ENCODE measurements at places on chromosomes 7 and 10.

DNA sequence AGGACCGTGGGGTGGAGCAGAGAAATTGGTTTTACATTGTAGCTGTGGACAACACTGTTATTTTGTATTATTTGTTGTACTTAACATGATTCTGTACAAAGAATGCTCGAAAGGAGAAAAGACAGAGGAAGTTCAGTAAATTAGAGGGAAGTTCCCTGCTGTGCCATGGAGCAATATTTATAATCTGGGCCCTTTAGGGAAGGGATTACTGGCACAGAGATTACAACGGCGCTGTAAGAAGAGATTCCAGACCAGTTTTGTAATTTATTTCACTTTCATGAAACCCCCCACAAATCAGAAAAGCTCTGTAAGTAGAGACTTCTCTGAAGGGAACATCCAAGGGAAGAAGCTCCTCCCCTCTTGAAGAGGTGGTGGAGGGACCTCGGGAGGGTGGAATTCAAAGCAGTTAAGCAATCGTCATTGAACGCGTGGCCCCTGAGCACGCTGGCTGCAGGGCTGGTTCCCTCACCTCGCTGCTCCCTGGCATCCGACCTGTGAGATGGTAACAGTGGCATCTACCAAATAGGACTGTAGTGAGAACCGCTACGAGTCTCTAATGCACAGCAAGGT, 113.5 kb downstream of the KLF6 start:
- no peak for DNase-seq

GRCh38 chr10:22437620-22438588, 92.6 kb downstream of the SPAG6 start:
- no peak for DNase-seq

DNA sequence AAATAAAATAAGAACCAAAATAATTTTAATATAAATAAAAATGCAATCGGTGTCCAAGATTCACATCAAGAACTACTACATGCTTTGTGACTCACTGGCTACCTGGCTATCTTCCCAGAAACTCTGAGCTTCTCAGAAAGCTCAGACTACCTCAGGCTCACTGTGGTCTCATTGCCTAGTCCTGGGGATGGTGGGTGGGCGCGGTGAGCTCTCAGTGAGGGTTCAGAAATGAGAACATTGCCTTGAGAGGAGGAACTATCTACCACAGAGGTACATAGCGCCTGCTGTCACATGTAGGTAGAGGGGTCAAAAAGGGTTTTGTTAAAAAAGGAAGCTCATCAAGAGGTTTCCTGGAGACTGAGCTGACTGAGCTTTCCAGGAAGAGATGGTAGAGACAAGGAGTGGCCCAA, 108.0 kb downstream of the WDFY4 start:
- DNase-seq: no peak

DNA sequence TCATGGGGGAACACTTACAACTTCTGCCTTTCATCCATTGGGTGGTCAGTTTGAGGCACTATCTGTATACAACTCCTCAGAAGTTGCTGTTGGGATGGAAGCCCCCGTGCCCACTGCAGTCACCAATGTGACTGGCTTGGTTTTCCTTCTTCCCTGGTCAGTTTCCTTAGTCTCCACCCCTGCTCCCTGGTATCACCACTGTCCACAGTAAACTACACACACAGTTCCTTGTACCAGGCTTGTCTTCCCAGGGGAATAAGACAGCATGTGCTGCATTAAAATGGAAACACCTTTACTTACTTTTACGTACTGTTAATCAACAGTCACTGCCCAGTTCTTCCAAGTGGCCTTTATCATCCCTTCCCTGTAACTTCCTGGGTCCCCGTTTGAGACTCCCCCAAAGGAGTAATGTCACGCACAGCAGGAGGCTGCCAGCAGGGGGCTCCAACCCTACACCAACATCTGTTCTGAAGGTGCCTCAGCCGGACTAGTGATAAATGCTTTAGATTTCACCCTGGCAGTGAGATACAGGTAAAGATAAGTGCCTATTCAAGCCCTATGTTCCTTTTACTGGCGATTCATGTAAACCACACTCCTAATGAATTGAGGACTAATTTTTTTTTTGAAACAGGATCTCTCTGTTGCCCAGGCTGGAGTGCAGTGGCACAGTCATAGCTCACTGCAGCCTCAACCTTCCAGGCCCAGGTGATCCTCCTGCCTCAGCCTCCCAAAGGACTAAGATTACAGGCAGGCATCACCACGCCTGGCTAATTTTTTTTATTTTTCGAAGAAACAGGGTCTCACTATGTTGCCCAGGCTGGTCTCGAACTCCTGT, 45.3 kb upstream of the PIK3AP1 start:
- peak; percentile 65 for DNase-seq

DNA sequence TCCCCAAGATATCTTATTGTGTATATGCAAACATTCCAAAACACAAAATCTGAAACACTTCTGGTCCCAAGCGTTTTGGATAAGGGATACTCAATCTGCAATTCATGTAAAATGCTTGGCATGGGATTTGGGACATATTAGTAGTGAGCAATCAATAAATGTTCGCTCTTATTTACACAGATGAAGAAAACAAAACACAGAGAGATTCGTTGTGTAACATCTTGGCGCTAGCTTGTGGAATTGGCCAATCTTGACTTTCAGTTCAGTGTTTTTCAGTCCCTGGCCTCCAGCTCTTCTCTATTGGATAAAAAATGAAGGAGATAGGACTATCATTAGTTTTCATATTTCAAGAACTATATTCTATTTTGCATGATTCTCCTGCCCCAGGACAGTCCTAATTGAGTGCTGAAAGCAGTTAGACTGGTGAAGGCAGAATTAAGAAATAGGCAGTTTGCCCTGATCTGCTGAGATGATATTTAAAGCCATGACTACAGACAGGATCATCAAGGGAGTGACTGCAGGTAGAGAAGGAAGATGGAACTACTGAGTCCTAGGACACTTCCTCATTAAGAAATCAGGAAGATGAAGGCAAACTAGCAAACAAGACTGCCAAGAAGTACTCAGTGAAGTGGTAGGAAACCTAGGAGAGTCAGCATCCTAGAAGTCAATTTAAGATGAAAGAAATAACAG, 1.8 kb downstream of the PNLIPRP3 start:
- DNase-seq: no peak

DNA sequence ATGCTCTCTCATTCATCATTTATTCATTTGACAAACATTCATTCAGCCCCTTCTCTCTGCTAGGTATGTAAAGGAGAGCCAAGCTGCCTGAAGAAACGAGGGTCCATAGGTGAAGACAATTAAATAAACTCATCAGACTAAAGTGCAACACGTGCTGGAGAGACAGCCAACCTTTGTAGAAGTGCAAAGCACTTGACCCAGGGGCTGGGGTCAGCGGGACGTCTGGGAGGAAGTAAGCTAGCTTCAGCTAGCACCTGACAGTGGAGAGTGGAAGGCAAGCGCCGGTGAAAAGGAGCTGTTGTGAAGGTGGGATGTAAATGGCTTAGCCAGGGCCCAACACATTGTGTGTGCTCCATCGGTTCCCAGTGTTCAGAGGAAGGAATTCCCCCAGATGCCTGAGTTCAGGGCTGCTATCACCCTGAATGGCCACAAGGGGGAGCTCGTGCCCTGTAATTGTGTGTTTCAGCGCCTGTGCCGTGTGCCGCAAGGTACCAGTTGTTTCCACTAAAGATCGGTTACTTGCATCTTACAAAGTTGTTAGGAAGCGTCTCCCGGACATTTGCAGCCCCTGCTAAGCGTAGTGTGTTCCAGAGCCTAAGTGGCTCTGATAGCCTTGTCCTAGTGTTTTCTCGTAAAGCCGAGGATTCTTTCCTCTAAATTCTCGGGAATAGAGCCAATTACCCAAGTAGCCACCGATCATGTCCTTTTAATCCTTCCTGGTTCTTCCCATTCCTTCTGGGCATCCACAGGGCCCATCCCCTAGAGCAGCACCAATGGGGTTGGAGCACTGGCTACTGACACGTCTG, 30.6 kb downstream of the TLX1 start:
- peak; percentile 56 for DNase-seq

- DNase-seq: no peak
Observed at GRCh38 chr10:97204826-97205679, 19.3 kb upstream of the SLIT1 start.

DNA sequence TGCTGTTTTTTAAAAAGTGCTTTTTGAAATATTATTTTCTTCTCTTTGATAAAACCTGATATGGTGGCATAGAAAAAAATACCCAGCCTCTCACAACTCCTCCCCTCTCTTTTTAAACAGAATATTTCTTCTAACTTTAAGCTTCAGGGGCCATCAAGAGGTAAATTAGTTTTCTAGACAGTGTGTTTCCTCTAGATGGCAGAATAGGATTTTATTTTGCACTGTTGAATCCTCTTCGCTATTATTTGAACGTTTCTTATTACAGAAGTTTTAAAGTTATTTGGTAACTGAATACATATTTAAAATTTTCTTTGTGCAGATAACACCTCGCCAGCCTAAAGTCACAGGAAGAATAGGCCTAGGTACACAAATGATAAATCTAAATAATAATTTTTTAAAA, 30.3 kb downstream of the ARL5B start:
- peak; percentile 19 for DNase-seq

DNA sequence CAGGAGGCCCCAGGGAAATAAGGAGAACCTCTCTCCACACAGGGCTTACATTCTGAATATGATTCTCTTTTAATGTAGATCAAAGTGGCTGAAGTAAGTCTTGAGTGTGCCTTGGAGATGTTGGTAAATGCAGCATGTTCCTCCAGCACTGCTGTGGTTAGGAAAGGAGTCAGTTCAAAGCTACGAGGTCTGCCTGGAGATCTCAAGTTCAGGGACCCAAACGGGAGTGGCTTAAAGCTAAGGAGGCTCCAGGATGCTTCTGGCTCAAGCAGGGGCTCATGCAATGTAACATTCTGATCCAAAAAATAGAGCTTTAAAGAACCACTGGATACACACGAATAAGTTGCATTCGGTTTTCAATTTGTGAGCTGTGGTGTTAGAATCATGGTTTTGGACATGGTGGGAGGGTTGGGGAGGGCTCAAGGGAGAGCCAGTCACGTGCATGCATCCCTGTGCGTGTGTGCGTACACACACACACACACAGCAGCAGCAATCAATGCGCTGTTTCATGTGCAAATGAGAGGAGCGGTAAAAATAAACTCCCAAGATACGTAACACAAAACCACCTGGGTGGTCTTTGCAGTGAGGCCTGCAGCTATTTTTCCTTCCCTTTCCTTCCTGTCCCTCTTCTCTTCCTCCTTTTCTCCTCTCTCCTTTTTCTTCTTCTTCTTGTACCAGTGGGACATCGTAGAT, 70.5 kb downstream of the AOAH start:
- no peak for DNase-seq

DNA sequence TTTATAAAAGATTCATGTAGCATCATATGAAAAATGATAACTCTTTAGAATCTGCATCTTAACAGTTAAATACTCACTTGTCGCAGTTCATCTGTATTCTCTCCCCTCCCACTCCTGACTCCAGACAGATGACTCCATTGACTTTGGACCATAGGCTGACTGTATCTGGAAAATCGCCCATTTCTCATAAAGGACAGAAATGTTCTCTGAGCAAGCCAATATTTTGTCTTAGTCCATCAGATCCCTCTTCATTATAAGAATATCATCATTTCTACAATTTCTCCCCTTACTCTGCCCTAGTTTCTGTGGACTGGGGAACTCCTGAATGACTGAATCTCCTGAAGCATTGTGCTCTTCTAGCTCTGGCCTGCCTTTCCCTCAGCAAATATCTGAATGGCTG, 125.4 kb downstream of the SEMA3D start:
- no peak for DNase-seq

- DNase-seq: no peak
Observed at GRCh38 chr7:45576249-45576929, 2.2 kb downstream of the ADCY1 start.

DNA sequence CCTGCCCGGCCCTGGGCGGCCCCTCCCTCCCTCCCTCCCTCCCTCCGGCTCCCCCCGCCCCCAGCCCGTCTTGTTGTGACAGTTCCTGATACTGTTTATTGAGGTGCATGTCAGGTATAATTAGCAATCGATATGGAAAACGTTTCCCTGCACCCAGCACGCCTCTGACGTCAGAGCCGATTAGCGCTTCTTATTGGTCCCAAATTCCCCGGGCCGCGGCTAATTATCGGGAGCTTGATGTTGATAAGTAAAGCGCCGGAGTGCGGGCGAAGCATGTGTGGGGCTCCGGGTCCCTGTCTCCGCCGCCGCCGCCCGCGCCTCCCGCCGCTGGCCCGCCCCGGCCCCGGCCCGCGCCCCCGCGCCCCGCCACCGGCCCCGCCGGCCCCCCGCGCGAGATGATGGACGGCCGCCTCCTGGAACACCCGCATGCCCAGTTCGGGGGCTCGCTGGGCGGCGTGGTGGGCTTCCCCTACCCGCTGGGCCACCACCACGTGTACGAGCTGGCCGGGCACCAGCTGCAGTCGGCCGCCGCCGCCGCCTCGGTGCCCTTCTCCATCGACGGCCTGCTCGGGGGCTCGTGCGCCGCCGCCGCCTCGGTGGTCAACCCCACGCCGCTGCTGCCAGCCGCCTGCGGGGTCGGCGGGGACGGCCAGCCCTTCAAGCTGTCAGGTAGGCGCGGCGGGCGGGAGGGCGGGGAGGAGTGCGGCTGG, at the start of gene UNCX:
Gene UNCX, plus strand, starts transcription at position 250 of the 710 bp plus-strand sequence. Its CDS starts 146 bp downstream, at position 396.
- DNase-seq: no peak

DNA sequence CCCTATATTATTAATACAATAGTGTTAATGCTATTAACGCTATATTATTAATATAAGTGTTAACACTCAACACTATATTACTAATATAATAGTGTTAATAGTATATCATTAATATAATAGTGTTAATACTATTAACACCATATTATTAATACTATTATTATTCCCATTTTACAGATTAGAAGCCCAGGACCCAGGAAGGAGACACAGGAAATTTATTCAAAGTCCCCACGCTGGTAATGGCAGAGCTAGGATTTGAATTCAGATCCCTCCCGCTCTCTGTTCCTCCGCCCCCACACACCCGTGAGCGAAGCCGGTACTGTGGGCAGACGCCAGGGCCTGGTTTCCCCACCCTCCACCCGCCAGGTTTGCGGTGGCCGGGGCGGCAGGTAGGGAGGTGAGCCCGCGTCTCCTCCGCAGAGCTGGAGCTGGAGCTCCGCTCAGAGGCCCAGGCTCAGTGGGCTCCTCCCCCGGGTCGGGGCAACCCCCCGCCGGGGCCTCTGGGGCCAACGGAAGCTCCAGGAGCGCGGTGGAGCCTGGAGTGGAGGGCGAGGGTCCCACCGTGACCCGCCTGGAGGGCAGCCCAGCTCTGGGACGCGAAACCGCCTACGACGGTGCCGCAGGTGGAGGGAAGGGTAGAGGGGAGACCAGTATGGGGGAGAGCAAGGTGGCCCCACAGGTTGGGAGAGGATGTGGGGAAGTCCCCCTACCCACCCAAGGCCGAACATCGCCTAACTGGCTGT, at the start of gene TMEM225B:
Gene TMEM225B, plus strand, starts transcription at position 506 of the 740 bp plus-strand sequence. CDS start 6,122 bp downstream, outside the sequence.
- no peak for DNase-seq

- no peak for DNase-seq
Observed at GRCh38 chr7:125253452-125254190, 324.0 kb upstream of the POT1 start.

DNA sequence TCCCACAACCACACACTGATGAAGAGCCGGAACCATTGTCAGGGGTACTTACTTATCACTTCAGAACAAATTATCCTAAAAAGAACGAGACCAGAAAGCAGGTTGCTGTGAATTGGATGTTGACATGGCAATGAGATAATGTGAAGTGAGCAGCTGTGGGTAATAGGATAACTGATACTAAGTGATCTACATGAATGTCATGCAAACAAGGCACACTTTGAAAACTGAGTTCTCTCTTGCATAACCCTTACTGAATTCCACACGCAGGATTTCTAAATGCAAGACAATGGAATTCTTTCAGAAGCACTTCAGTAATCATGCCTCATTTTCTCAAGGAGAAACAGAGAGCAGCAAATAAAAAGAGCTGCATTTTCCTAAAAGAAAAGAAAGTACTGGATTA, 242.5 kb upstream of the TMEM229A start:
- no peak for DNase-seq
